ENCODE measurements at places on chromosomes 3 and 15.

DNA sequence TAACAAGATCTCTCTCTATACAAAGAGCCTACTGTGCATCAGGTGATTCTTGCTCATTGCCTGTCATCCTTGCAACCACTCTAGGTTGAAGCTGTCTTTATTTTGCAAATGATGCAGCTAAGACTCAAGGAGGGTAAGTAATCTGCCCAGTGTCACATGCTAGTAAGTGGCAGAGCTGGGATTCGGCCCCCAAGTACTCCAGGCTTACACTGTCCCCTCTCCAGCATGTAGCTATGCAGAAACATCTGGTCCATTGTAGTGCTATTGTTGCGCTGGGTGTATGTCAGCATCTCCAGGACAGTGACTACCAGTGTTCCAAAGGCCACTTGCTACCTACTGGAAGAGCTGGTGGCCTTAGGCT lies 248.9 kb downstream of the SLCO3A1 start:
- peak overlapping the region; percentile 77 for H3K27ac ChIP-seq
- H3K36me3 ChIP-seq, result peaks cover 12% of the 10 kb centered on the region
- no peaks in the 10 kb centered on the region for H3K27me3 ChIP-seq
- H3K4me1 ChIP-seq, result peaks cover 24% of the 10 kb centered on the region
- no peak for DNase-seq
- no peak overlapping the region for H3K4me3 ChIP-seq

DNA sequence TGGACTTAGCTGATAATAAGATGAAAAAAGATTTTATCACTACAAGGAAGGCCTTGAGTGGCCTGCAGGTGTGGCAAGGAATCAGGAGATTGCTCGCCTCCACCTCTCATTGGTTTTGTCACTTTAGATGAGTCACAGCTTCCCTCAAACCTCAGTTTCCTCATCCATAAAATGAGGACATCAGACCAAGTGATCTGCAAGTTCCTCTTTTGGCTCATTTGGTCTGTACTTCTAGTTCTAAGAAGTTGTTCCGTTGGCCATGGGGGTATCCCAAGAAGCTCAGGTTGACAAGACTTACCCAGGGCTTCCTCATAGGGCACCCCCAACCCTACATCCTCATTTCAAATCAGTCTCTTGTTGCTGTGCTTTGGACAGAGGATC lies 254.1 kb downstream of the UACA start:
- peak overlapping the region; percentile 60 for H3K4me3 ChIP-seq
- peaks cover 1% of the 10 kb centered on the region for H3K36me3 ChIP-seq
- no peak for DNase-seq
- peaks cover 39% of the 10 kb centered on the region for H3K4me1 ChIP-seq

GRCh38 chr3:195597229-195597628 lies 13.5 kb upstream of the APOD start:
- no peaks in the 10 kb centered on the region for H3K36me3 ChIP-seq
- peaks cover 4% of the 10 kb centered on the region for H3K4me1 ChIP-seq
- H3K27ac ChIP-seq, result no peak overlapping the region
- DNase-seq, result no peak
- H3K27me3 ChIP-seq, result no peaks in the 10 kb centered on the region

DNA sequence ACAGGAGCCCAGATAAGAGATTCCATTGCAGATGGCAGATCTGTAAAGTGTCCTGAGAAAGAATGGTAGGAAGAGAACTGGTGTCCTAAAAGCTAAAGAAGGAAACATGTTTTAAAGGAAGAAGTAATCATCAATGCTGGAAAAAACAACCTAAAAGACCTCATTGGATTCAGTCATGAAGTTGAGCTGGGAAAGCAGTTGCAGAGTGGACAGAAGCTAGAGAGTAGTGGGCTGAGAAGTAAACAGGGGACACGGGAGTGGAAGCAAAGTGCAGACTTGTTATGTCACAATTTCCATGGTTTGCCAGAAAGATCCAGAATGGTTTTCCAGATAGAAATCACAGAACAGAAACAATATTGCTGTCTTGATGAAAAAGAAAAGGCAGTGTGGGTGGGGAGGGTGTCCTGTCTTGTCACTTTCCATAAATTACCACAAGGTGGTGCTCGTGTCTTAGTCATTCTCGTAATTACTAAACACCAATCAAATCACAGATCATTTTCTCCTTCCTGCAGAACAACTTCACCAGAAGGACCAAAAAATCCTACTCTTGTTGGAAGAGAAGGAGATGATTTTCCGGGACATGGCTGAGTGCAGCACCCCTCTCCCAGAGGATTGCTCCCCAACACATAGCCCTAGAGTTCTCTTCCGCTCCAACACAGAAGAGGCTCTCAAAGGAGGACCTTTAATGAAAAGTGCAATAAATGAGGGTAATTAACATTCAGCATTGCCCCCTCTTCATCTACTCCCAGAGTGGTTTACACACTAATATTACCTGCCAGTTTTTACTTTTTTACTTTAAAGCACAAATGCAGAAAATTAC lies 64.5 kb downstream of the KLHL25 start:
- no peak overlapping the region for H3K4me3 ChIP-seq
- H3K36me3 ChIP-seq, result peaks cover 98% of the 10 kb centered on the region
- H3K27ac ChIP-seq, result peak overlapping the region; percentile 86
- no peaks in the 10 kb centered on the region for H3K27me3 ChIP-seq
- H3K4me1 ChIP-seq, result peaks cover 6% of the 10 kb centered on the region

DNA sequence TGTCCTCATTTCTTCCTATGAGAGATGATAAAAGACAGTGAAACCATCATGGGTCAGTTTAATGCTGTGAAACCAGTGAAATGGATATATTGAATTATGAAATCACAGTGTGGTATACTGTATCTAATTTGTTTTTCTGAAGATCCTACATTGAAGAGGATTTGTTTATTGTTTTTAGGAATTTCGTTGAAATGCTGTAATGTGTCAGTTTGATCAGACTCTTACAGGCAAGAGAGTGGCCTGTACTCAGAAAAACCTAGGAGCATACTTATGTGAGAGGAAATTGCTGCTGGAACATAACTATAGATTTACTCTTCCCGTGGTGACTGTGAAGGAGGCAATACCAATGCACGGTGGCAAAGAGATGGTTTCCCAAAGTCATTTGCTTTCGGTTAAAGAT lies 29.1 kb upstream of the ONECUT1 start:
- H3K27ac ChIP-seq, result no peak overlapping the region
- no peak for DNase-seq
- no peaks in the 10 kb centered on the region for H3K4me1 ChIP-seq
- peaks cover 63% of the 10 kb centered on the region for H3K27me3 ChIP-seq
- no peak overlapping the region for H3K4me3 ChIP-seq
- H3K36me3 ChIP-seq, result peaks cover 3% of the 10 kb centered on the region
